ENCODE measurements at places on chromosomes 6 and 20.

GRCh38 chr20:62382306-62383198, 4.4 kb upstream of the RPS21 start:
- peak; percentile 76 for DNase-seq

DNA sequence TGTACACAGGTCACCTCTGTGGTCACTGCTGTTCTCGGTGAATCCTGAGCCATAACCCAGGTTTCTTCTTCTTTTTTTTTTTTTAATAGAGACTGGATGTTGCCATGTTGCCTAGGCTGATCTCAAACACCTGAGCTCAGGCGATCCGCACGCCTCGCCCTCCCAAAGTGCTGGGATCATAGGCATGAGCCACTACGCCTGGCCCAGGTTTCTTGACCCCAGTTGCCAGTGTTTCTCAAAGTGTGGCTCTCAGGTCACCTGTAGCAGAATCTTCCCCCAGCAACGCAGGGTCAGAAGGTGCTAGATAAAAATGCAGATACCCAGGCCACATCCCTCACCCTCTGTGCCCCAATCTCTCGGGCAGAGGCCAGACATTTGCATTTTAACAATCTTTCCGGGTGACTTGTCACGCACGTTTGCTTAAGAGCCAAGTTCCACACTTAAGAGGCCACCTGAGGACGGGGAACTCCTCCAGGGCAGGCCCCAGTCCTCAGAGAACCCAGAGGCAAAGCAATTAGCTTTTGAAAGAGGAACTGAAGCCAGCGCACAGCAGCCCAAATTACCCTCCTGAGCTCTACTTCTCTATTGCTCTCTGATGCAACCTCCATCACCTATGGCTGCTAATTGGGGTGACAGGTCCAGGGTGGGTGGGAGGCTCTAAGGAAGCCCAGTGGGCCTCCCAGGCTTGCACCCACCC, 81.8 kb downstream of the NFATC2 start:
- DNase-seq: no peak

DNA sequence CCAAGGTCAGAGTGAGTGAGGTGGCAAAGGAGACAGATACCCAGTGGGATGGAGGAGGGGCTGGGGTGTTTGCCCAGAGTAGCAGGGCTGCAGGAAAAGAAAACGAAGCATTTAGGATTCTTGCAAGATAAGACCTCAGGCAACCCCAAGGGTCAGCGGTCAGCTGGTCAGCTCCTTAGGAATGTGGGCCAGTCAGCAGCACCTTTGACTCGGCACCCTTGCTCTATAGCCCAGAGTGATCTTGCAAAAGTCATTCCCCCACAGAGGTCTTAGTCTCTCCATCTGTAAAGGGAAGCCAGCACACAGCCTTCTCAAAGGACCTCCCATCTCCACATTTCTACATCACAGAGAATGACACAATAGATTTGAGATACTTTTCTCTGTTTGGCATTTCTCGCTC, 56.7 kb downstream of the VEGFA start:
- DNase-seq: no peak

- no peak for DNase-seq
Observed at GRCh38 chr6:16884526-16884925, 123.3 kb upstream of the ATXN1 start.

DNA sequence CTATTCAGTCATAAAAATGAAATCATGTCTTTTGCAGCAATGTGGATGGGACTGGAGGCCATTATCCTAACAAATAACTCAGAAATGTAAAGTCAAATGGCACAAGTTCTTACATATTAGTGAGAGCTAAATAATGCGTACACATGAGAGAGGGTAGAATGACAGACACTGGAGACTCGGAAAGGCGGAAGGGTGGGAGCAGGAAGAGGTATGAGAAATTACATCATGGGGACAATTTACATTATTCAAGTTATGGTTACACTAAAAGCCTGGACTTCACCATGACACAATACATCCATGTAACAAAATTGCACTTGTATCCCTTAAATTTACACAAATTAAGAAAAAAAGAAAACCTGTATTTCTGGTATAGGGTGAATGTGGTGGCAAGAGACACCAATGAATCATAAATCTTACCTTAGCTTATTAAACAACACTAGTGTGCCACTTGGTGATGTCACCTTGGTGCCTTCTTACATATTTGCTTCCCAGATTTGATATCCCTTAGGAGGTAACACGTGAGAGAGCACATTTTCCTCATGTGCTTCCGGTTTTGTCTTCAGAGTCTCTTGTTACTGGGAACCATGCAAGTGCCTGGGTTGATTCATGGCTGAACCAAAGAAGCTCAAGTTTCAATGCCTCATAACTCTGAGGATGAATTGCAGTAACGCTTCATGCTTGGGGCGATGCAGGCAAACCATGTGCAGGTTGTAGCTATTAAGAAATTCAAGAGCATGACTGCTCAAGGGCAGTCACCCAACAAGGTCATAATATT, 84.6 kb downstream of the DCDC2 start:
- DNase-seq: peak; percentile 53

- no peak for DNase-seq
Observed at GRCh38 chr6:110359556-110359955, 1.4 kb upstream of the METTL24 start.

Measured in NCI-H187 (cell line).